Stimulated activated CD8-positive, alpha-beta memory T cell treated with anti-CD3 and anti-CD28 coated beads, Interleukin-7, amount 100 ng/mL, for 48 hours (primary cell): ENCODE measurements at places on chromosomes 2 and 18.

- no peak for DNase-seq
Measured at GRCh38 chr2:223909001-223909741, 36.0 kb downstream of the WDFY1 start.

GRCh38 chr2:46471-47345 lies at the start of gene FAM110C:
FAM110C (minus strand) TSS chr2:46505; CDS start chr2:46385, 120 bp downstream.
- peak; percentile 23 for DNase-seq

DNA sequence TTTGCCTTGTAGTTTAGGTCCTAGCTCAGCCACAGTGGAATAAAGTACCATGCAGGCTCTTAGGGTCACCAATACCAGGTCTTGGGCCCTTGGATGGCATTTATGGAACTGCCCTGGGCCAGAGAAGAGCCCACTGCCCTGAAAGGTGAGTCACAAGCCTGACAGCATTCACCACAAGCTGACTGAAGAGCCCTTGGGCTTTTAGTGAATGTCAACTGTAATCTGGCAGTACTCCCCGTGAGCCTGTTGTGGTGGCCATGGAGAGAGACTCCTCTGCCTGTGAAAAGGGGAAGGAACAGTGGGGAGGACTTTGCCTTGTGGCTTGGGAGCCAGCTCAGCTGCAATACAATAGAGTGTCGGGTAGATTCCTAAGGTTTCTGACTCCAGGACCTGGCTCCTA lies 1389.7 kb downstream of the DSC3 start:
- DNase-seq: no peak

- DNase-seq: no peak
Measured at GRCh38 chr2:51151490-51152140, 119.7 kb upstream of the NRXN1 start.

GRCh38 chr18:46555213-46555612 lies 101.8 kb downstream of the LOXHD1 start:
- DNase-seq: no peak

DNA sequence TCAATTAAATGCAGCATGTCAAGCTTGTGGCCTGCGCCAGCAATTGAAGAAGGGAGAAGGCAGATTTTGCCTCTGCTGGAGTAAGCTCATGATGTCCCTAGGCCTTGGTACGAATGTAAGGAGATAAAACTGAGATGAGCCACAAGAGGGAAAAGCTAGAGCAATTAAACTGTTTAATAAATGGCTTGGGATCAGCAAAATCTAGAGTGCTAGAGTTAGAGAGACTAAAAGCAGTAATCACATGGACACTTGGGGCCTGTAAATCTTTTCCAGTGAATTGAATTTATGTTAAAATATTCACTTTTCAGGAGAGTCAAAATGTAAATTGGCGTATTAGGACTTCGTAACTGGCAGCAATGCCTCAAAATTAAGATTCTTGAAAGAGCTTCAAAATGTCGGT lies 86.2 kb downstream of the CDK15 start:
- DNase-seq: no peak

GRCh38 chr2:37558623-37559022 lies 112.8 kb downstream of the CDC42EP3 start:
- no peak for DNase-seq

DNA sequence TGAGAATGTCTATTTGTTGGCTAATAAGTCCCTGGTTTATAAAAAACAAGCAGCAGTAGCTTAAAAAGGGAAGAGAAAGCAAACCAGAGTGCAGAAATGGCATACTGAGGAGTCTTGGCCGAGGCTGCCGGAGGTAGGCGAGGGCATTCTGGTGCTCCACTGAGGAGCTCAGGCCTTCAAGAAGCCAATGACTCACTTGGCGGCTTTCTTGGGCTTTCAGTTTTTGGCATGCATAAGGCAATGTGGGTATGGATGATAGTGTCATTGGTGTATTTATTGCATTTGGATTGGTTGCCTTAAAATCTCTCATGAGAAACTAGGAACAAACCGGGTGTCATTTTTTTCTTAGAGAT lies 119.6 kb upstream of the ARL5A start:
- DNase-seq: no peak

- no peak for DNase-seq
Measured at GRCh38 chr2:229836847-229837246, 85.0 kb downstream of the TRIP12 start.

- no peak for DNase-seq
Measured at GRCh38 chr2:2826621-2827020, 495.5 kb upstream of the MYT1L start.

- no peak for DNase-seq
Measured at GRCh38 chr2:122754561-122754960, 999.1 kb downstream of the TSN start.

GRCh38 chr2:16974688-16975087 lies 309.1 kb upstream of the CYRIA start:
- DNase-seq: no peak

- no peak for DNase-seq
Measured at GRCh38 chr2:6184532-6185292, 492.5 kb downstream of the SOX11 start.

GRCh38 chr2:36404754-36405153 lies 49.2 kb downstream of the CRIM1 start:
- no peak for DNase-seq

- DNase-seq: no peak
Measured at GRCh38 chr18:59575995-59576394, 121.2 kb downstream of the CCBE1 start.

DNA sequence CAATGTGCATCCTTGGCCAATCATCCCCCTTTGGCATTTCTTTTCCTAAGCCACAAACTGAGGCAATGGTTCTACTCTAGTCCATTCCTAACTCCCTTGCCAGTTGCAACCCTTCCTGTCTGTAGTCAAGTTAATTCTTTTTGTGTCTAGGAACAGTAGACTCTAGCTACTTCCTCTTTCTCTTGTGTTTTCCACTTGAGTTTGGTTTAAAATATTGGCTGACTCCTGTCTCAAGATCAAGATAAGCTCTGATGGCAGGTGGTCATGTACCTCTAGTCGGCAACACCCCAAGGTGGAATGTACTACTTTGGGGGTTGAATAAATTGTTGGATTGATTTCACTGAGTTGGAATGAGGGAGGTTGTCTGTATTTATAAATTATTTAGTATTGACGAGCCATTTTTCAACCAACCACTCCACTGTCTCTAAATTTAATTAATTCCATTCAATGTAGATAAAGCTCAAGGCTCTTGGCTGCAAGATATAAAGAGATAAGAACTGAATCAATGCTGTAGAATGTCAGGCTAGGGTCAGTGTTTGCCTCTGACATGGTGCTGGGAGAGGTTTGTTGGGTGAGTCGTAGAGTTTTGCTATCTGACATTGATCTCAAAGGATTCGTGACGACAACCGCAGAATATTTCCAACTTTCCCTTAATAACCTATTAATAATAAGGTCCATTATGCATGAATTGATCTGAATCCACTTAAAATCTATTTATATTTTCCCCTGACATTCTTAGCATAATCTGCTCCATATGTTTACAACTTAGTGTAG lies 188.7 kb upstream of the APCDD1 start:
- no peak for DNase-seq

DNA sequence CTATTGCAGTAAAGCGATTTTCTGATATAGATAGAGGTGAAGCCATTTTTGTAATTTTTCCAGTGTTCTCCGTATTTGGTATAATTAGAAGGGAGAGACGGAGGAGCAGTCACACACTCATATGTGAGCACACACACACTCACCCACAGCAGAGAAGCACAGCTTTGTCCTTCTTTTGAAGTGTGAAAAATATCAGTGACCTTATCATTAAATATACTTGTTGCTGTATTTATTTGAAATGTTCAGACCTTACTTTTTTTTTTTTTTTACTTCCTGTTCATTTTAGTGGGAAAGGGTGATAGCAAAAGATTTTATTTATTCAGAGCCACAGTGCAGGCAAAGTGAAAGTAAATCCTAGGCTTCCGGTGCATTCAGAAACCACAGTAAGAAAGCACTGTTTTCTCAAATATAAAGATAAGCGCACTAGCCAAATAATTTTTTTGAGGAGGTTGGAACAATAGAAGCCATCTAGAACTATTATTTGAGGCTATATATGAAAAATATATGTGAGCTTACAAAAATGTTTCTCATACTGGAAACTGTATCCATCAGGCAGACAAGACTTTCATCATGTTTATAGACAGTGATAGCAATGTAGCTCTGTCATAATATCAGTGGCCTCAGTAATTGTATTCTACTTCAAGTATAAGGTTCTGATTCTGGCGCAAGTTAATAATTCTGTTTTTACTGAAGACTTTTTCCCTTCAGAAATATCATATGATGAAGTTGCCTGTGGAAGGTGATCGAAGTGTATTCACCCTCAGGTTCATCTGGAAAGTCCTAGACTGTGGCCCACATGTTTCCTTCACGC lies 37.2 kb downstream of the TSHZ1 start:
- no peak for DNase-seq
